Brain (organoid and tissue), 16 donors: ENCODE measurements at places on chromosomes 1 and 21.

DNA sequence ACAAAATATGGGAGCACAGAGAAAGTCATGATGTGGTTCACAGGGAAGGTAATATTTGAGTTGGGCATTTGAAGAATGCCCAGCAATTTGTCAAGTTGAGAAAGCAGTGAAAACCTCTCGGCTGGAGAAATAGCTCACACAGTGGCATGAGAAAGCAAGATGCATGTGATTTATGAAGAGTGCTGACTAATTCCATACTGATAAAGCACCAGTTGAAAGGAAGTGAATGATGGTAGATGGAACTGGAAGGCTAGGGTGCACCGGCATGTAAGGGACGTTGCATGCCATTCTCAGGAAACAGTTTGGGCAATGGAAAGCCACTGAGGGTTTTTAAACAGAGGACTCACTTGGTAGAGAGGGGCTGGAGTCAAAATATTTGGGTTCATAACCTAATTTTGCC lies 53.5 kb upstream of the MTF2 start:
- DNase-seq, result no peak

DNA sequence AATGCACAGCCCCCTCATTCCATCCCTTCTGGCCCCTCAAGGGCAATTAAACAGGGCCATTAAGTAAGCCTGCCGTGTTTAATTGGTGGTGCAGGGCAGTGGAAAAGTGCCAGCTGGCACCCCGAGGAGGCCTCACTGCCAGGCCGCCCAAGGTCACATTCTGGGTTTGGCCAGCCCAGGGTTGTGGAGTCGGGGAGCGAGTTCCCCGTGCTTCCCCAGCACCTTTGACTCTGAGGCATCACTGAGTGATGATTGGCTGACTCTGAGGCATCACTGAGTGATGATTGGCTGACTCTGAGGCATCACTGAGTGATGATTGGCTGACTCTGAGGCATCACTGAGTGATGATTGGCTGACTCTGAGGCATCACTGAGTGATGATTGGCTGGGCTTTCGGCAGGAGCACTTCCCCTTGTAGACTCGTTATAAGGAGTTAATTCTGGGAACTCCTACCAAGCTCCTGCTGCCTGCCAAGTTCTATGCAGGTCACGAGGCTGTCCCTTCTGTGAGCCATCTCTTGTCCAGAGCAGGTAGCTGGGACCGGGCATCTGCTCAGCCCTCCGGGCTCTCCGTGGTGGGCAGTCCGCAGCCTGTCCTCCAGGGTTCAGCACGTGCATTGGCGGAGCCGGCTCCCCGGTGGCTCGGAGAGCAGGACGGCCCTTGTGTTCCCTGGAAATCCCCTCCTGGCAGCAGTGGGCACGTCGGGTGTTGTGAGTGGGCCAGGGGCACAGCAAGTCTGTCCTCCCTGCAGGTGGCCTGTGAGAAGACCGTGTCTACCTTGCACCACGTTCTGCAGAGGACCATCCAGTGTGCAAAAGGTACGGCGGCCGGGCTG lies 20.9 kb downstream of the CSTB start:
- DNase-seq, result no peak

DNA sequence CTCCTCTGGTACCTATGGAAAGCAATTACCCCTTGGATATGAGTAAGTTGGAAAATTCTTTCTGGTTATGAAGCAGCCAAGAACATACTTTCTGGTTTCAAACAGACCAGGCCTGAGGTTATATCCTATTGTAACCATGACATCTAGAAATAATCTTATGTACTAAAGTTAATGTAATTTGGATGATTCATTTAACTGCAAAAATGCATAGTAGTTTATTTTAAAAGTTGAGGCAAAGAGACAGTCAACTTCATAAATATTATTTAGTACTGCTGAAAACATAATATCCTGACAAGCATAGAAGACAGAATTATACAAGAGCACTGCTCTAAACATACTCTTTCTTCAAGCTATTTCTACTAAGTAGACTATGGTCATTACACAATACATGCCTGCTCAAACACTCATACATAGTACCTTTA lies 25.5 kb downstream of the ODF2L start:
- no peak for DNase-seq

- peak; percentile 89 for DNase-seq
Observed at GRCh38 chr1:156430303-156430702, 61.3 kb downstream of the RHBG start.
